ENCODE measurements at places on chromosomes 3 and 15. TPM values are rescaled to one million over a fixed set of nuclear protein-coding genes. Genes with fewer than 3 reads are reported as not detected.

CAND2 gene
- not detected for total RNA-seq

FAM43A gene
- 2.9 TPM for total RNA-seq

PIF1 gene
- total RNA-seq = 13.6 TPM

SELENOS gene
- total RNA-seq = 96.6 TPM

WNT5A gene
- 8.1 TPM for total RNA-seq

SLC2A2 gene
- not detected for total RNA-seq

C3orf85 gene
- not detected for total RNA-seq

CCDC51 gene
- total RNA-seq = 49.6 TPM

NPAP1 gene
- total RNA-seq = not detected

MDFIC2 gene
- not detected for total RNA-seq

ARMC8 gene
- 26.1 TPM for total RNA-seq

SEMA3B gene
- 99.9 TPM for total RNA-seq

DLEC1 gene
- not detected for total RNA-seq

ANKRD63 gene
- total RNA-seq = not detected

WDR93 gene
- 1.5 TPM for total RNA-seq

CCDC9B gene
- total RNA-seq = 35.3 TPM

CD200 gene
- total RNA-seq = not detected

CYP1A1 gene
- not detected for total RNA-seq

SPSB4 gene
- 0.52 TPM for total RNA-seq

PAK6 gene
- total RNA-seq = not detected

AADAC gene
- total RNA-seq = not detected

PP2D1 gene
- total RNA-seq = not detected

PLSCR2 gene
- not detected for total RNA-seq

MORC1 gene
- not detected for total RNA-seq

LRRC31 gene
- total RNA-seq = 0.98 TPM

SERINC4 gene
- total RNA-seq = not detected

TP63 gene
- total RNA-seq = not detected

CLDN1 gene
- 151 TPM for total RNA-seq

SCAANT1 gene
- total RNA-seq = not detected

DNASE1L3 gene
- total RNA-seq = not detected

GCHFR gene
- 105 TPM for total RNA-seq

GOLGA6B gene
- not detected for total RNA-seq

PIERCE2 gene
- total RNA-seq = 20.4 TPM

ALG3 gene
- 41.5 TPM for total RNA-seq

PFN2 gene
- 354 TPM for total RNA-seq

PIAS1 gene
- total RNA-seq = 26.2 TPM

RARRES1 gene
- not detected for total RNA-seq

RTP4 gene
- total RNA-seq = not detected

TUSC7 gene
- total RNA-seq = not detected

HYAL1 gene
- 1.2 TPM for total RNA-seq

EPHA6 gene
- not detected for total RNA-seq

DENND6A gene
- 12.7 TPM for total RNA-seq

SCN11A gene
- total RNA-seq = 0.03 TPM

NR2E3 gene
- not detected for total RNA-seq

SHC4 gene
- not detected for total RNA-seq
